ENCODE measurements at places on chromosomes 2 and 18.

DNA sequence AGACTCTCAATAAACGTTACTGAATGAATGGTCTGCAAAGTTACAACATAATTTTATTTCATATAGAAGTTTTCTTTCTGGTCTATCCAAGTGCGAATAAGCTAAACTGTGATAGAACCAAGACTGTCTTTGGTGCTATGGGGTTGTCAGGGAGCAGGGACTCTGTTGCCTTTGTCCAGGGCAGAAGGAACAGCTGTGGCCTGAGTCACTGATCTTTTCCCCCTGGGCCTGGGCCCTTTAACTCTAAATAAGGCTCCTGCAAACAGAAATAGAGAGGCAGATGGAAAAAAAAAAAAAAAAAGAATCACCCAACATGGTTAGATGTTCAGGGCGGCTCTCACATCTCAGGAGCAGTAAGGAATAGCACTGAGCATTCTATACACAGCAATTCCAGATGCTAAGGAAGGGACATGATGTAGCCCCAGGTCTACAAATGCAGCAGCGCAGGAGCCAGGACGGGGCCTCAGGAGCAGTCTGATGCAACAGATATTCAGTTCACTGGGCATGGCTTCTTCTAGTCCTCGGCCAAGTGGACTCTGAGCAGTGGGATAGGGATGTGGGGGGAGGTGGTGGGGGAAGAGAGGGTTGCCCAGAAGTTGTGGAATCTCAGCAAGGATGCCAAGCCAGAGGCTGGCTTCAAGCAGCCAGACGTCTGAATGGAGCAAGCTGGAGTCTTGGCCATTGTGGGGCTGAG is 247.1 kb upstream of the SIX2 start:
- no peak for DNase-seq

DNA sequence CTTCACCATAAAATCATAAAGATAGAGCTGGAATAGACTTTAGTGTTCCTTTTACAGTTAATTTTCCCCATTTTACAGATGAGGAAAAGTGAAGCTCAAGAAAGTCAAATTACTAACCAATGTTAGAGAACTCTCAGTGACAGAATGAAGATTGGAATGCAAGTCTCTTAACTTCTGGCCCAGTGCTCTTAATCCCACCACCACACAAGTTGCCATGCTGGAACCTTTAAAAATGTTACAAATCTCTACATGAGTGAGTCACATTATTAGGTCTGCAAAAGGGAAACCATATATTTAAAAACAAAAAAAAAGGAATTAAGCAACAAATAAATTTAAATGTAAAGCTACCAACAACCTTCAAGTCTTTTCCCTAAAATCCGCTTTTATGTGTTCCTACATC is 3.5 kb downstream of the NCKAP1 start:
- DNase-seq: no peak

GRCh38 chr2:58762176-58762781 is 521.2 kb upstream of the FANCL start:
- peak; percentile 33 for DNase-seq

GRCh38 chr2:175373729-175374128 is 192.2 kb upstream of the ATP5MC3 start:
- DNase-seq: no peak

- DNase-seq: no peak
These were observed 270.6 kb downstream of the SS18 start for GRCh38 chr18:25819746-25820363.

GRCh38 chr2:11778923-11779757 is 32.7 kb downstream of the LPIN1 start:
- no peak for DNase-seq

GRCh38 chr2:101699755-101700461 is 2.4 kb downstream of the MAP4K4 start:
- DNase-seq: no peak

DNA sequence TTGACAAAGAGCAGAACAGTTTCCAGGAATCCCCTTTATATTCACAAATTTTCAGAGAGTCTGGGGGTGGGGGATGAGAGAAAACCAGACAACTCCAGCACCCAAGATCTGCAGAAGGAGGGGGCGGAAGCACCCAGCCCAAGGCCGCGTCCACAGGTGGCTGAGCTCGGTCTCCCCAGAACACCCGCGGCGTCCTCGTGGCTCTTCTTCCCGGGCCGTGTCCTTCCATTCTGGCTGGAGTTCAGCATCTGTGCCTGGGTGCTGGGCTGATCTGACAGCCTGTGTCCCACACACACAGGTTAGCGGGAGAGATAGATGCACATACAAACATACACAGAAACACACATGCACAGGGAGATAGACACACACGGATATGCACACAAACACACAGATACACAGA is 455.8 kb upstream of the SALL3 start:
- no peak for DNase-seq
